ENCODE measurements at places on chromosomes 5 and 9.

GRCh38 chr5:55991768-55992486, 2.8 kb downstream of the IL6ST start:
- DNase-seq: peak; percentile 17

- no peak for DNase-seq
Observed at GRCh38 chr5:179404321-179405053, 59.2 kb upstream of the ADAMTS2 start.

DNA sequence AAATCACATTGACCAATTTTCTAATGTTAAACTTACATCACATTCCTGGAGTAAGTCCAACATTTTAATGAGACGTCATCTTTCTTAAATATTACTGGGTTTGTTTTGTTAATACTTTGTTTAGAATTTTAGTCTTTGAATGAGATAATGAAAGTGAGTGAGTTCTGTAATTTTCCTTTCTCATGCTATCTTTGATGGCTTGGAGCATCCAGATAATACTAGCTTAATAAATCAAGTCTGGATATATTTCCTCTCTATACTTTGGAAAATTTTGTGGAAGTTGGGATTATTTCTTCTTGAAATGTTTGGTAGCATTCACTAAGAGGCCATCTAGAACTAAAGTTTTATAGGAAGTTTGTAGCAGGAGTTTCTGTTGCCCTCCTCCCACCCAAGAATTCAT, 90.8 kb upstream of the IL7R start:
- DNase-seq: no peak

DNA sequence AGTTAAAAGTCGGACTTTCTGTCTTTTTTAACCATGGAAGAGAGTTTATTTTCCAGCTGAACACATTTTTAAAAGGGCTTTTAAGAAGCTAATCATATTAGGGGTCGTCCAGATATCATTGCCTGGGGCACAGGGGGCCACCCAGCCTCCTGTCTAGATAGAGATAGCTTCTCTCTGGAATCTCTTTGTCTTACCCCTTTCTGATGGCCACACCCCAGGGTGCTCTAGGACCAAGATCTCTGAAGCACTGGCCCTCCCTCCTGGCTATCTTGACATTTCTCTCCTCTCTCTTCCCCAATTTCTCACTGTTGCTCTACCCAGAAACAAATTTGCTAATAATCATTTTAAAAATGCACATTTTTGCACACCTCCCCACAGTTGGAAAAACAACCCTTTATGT, 204.4 kb downstream of the NXNL2 start:
- no peak for DNase-seq

DNA sequence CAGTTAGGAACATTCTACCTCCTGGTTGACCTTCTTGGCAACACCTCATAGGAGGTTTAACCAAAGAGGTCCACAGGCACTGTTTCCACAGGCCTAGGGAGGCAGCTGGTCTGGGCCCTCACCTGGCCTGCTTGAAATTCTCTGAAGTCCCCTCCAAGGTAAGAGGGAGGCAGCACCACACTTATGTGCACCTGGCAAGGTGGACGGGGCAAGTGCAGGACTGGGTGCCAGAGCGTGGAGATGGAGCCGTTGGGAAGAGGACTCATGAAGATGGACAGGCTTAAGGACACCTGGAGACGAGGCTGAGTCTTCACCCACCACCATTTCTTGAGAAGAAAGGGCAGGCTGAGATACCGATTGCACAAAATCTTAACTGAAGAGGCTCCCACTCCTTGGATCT, 6.6 kb upstream of the BARHL1 start:
- DNase-seq: no peak

GRCh38 chr5:111138096-111138495, 45.9 kb downstream of the WDR36 start:
- DNase-seq: no peak
